Umbilical cord (tissue), 2 donors: ENCODE measurements at places on chromosomes 16 and 17. TPM values are rescaled to one million over a fixed set of nuclear protein-coding genes. Genes with fewer than 3 reads are reported as not detected.

ASIC2 gene
- total RNA-seq: 1.4 TPM

- DNase-seq: no peak
Observed at GRCh38 chr17:29549177-29549923, 17.5 kb downstream of the ABHD15 start.

- no peak for DNase-seq
Observed at GRCh38 chr16:57752581-57753447, 17.2 kb downstream of the KATNB1 start.

GRCh38 chr17:67546578-67547527 is 169.8 kb downstream of the PITPNC1 start:
- DNase-seq: peak; percentile 61

DNA sequence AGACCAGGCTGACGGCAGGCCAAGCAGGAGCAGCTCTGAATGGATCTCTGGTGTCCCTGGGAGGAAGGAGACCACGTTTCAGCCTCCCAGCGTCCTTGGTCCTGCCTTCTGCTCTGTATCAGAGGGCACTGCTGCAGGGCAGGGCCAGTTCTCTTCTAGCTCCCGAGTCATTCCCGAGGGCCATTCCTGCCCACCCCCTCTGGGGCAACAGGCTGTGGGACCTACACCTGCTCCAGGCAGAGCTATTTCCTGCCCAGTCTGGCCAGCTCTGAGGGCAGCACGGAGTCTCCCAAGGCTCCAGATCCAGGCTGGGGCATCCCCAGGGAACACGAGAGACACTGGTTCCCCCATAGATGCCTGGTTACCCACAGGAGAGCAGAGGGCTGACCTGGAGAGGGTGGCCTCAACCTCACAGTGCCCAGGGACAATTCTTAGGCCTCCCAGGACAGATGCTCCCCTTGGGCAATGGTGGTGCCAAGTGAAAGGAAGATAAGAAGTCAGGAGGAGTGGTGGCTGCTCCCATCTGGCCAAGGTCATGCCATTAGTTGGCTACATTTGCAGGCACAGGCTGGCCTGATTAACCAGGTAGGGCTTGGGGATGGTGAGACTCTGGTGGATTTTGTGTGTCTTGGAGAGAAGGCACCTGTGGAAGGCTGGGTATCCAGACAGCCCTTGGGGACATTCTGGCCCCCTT is 2.0 kb downstream of the WFIKKN2 start:
- DNase-seq: no peak

TBC1D26 gene
- 12.0 TPM for total RNA-seq

DNA sequence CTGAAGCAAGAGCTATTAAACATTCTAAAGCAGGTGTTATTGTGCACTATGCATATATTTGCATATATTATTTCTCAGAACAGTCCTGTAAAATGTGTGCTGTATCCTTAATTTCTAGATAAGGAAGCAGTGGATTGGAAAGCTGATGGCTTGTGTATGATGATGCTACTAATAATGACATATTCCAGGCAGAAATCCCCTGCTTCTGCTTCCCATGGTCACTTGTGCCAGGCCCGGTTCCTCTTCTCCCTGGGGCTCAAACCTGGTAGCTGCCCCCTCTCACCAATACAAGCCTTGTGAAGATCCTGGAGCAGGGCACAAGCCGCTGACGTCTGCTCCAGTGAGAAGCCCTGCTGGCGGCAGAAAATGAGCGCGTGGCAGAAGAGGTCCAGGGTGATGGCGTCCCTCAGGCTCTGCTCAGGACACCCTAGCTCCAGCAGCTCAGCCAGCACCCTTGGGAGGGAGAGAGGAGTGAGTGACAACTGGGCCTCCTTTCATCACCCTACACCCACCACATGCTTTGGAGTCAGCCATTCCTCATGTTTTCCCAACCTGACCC is 1.8 kb downstream of the CFAP119 start:
- DNase-seq: no peak

- DNase-seq: peak; percentile 28
Observed at GRCh38 chr17:37844158-37844976, 79.8 kb upstream of the TBC1D3K start.

- DNase-seq: no peak
Observed at GRCh38 chr16:16805809-16806208, 426.9 kb downstream of the NPIPA7 start.
